ENCODE measurements at places on chromosomes 12 and 14. TPM values are rescaled to one million over a fixed set of nuclear protein-coding genes. Genes with fewer than 3 reads are reported as not detected.
A peak's percentile ranks its signal among the peaks of the same experiment; 100 is the strongest.

The C14orf119 gene
- total RNA-seq = 52.2 TPM

The GLT8D2 gene
- 3.4 TPM for total RNA-seq

The OASL gene
- total RNA-seq = 0.34 TPM

The WIF1 gene
- total RNA-seq = not detected

The TMPRSS12 gene
- not detected for total RNA-seq

The PTCSC3 gene
- not detected for total RNA-seq

The PPP1R13B gene
- 20.9 TPM for total RNA-seq

The DAD1 gene
- total RNA-seq = 270 TPM

The NYNRIN gene
- 17.0 TPM for total RNA-seq

The TSPAN11 gene
- 7.7 TPM for total RNA-seq

The GPR65 gene
- total RNA-seq = not detected

The WNT1 gene
- not detected for total RNA-seq

The PSME1 gene
- total RNA-seq = 167 TPM

The OS9 gene
- total RNA-seq = 481 TPM

DNA sequence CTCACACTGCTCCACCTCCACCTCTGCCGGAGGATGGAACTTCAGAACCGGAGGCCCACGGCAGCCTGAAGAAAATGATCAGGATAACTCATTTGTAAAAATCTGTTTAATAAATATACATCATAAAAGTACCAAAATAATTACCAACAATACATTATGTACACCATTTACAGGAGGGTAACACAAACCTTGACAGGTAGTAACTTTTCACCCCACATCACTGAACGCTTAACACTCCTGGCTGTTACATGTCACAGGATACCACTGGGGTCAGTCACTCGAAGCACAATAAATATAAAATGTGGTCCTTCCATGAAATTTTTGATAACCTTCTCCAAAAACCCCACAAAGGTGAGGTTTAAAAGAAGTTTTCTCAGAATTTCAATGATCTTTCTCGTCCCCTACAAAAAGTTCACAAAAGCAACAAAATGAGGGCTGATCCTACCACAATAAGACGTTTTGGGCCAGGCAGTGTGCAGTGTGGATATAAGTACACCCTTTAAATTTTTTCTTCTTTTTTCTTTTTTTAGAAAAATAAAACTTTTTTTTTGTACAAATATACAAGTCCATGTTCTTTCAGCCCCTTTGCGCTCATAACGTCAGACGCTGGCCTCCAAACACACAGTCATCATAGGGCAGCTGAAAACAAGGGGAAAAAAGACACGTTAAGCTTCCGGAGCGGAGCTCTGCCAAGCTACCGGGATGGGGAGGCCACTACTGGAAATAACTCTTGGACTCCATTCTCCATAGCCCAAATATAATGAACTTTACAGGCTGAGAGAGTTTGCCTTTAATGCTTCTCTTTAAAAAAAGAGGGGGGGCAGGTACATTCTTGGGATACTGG is 2.9 kb downstream of the NFKBIA start:
- DNase-seq = peak; percentile 71

DNA sequence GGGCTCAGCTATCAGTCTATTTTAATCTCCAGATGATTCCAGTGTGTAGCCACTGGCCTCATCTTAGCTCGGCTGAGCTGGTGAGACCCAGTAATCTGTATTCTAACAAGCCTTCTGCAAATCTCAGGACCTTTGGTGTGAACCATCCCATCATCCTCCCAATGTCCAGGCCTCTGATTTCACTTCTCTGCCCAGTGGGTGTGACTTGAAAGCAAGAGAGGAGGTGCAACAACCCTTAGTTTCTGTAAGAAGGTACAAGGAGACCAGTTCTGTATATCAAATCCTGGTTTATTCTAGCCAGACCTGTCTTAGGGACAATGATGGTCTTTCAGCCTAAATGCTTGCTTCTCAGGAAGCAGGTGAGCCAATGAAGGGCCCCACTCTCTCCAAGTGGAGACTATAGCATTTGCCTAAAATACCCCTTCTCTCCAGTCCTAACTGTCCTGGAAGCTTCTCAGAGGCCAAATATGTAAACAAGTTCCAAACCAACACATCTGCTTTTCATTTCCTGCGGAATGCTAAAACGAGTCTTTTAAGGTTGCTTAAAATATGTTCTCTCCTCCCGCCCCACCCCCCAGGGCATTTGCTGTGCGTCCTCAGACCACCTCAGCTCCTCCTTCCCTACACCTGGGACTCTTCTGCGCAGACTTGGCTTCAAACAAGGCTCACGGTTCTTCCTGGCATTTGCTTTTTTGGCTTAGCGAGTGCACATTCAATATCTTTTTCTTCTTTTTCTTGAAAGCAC is 78.4 kb upstream of the FUT8 start:
- DNase-seq = no peak

- DNase-seq = no peak
Observed at GRCh38 chr14:68846466-68846865, 53.6 kb upstream of the ZFP36L1 start.

GRCh38 chr14:33848706-33849454 is 102.0 kb downstream of the EGLN3 start:
- DNase-seq = peak; percentile 72

GRCh38 chr14:53338192-53338591 is 185.1 kb upstream of the DDHD1 start:
- DNase-seq = peak; percentile 42

- peak; percentile 86 for DNase-seq
Observed at GRCh38 chr12:95582230-95583058, 31.2 kb upstream of the USP44 start.

DNA sequence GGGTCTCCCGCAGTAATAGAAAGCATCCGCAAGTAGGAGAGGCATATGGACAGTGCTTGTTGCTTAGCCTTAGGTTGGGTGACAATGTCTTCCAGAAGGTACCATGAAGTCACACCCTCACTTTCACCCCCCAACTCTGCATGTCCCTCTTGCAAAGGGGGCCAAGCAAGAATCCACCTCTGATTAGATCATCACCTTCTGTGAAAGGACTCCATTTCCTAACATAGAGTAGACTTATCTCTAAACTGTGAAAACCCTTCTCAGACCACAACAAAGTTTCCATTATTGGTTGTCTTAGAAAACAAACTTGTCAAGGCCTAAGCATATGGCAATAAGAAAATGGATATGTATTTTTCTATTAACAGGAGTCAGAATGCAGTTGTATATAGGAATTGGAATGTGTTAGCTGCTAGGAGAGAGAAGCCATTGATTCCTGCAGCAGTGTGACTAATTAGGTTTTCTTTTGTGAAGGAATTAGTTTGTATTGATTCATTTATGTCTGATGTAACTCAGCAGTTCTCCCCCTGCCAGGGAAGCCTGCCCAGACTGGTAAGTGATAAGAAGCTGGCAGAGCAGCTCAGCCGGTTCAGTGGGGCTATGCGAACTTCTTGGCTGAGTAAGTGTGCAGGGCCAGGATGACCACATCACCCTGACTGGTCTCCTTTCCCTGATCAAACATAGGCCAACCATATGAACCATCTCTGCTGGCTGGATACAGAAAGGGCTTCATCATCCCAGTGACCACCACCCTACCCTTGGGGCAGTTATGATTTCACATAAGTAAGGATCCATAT is 107.3 kb upstream of the CCDC196 start:
- no peak for DNase-seq

DNA sequence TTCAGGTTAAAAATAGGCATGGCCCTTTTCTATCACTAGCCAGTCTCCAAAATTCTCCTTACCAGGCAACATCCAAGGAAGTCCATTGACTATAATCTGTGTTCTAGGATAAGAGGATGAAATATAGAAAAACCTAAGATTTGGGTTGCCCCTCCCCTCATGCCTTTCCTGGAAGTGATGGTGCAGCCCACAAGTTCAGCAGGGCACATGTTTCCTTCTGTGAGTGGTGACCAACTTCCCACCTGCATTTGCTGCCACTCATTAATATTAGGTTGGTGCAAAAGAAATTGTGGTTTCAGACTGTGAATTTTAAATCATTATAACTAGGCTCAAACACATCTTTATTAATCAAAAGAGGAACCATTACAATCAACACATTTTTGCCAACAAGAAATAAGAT is 250.5 kb upstream of the FKBP4 start:
- no peak for DNase-seq

DNA sequence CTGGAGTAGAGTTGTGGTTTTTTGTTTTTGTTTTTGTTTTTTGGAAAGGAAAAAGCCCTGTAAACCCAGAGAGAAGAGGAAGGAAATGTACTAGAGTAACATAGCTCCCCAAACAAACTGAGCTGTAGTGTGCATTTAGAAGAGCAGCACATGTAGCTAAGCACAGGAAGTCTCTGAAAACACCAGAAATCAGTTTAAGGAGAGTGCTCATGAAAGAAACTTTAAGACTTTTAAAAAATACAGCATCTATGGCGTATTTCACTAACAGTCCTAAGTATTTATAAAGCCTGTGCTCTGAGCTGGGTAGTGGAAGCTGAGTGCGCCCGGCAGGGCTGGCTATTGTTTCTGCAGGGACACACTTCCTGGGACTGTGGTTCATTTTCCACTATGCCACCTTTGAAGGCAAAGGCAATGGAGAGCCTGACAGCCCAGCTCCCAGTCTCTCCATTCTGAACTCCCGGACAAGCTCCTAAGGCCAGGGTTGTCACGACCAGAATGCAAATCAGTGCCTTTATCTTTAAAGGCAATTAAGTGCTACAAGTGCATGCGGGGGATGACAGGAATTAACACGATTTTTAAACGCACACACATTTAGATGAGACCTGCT is 45.4 kb downstream of the NIN start:
- DNase-seq = peak; percentile 28

DNA sequence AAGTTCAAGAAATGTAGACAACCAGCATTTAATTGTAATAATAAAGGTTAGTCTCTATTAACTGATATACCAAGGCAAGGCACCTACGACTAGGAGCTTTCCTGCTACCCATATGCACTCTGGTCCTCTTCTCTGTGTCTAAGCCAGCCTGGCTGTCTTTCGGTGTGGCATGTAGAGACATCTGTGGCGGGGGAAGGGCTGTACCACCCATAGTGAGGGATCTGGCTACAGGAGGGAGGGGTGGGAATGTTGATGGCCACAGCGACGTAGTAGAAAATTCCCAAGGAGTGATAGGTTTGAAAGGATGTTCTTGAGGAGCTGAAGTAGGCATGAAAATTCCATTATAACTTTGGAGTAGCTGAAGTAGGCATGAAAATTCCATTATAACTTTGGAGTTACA is 344.2 kb downstream of the ATP23 start:
- DNase-seq = no peak

DNA sequence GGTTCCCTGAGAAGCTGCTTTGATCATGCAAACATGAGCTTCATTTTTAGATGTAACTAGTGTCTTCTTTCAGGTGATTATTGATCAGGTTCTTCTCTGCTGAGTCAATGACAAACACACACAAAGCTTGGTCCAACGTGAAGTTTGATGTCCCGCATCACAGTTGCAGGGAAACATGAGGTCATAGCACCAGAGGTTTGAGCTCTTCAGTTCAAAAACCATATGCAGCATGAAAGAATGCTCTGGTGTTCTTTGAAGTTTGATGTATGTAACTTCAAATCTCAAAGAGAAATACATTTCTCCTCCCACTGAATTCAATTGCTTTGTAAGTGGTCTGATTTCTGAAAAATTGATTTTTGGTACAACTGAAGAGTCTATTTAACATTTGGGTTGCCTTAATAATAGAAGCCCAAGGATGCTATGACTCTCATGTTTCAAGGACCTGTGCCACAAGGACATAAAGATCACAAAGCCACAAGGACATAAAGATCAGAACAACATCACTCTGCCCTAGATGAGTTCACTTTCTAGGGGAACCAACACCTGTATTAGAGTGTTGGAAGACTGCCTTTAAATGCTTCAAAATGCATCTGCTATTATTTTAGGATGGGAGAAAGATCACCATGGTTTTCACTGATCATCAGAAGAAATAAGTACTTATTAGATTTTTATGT is 31.1 kb upstream of the AMIGO2 start:
- no peak for DNase-seq

- no peak for DNase-seq
Observed at GRCh38 chr14:96576937-96577336, 74.8 kb downstream of the PAPOLA start.

DNA sequence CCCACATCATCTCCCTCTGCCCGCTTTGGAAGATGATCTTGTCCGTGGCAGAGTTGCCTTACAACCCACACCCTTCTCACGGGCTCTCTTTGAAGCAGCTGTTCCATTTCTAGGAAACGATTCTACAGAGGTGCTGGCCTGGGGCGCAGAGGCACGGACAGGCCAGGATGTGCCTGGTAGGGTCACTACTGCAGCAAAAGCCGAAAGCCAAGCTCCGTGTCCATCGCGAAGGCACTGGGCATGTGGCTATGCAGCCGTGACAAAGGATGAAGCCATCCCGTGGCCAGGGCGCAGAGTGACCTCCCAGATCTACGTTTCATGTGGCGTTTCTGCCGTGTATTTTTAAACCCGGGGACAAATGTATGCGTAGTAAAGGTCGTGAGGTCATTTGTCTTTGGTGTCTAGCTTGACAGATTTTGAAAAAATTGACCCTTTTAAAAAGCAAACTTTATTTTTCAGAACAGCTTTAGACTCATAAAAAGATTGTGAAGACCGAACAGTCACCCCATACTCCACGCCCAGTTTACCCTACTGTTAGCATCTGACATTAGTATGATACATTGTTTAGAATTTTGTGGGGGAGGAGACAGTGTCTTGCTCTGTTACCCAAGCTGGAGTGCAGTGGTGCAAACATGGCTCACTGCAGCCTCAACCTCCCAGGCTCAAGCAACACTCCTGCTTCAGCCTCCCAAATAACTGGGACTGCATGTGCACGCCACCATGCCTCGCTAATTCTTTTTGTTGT is 40.4 kb upstream of the NCOR2 start:
- no peak for DNase-seq

GRCh38 chr12:46526233-46526632 is 153.7 kb upstream of the SLC38A2 start:
- no peak for DNase-seq

DNA sequence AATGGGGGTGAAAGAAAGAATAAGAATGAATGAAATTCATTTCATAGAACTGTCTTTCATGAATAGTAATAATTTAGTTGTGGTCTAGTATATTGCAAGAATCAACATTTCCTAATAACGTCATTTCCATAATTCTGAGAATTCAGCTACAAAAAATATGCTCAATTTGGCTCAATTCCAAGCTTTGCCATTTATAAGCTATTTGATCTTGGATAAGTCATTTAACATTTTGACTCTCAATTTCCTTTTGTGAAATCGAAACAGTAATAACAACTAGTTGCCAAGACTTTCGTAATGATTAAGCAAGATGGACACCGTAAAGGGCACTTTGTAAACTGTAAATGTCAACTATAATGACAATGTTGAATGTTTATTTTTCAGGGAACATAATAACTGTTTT is 18.1 kb downstream of the NOS1 start:
- peak; percentile 15 for DNase-seq

GRCh38 chr12:71999795-72000194 is 61.1 kb downstream of the TPH2 start:
- DNase-seq = no peak

- no peak for DNase-seq
Observed at GRCh38 chr14:26841326-26841725, 243.5 kb upstream of the NOVA1 start.
